ENCODE measurements at places on chromosomes 5 and 9.
A peak's percentile ranks its signal among the peaks of the same experiment; 100 is the strongest.

DNA sequence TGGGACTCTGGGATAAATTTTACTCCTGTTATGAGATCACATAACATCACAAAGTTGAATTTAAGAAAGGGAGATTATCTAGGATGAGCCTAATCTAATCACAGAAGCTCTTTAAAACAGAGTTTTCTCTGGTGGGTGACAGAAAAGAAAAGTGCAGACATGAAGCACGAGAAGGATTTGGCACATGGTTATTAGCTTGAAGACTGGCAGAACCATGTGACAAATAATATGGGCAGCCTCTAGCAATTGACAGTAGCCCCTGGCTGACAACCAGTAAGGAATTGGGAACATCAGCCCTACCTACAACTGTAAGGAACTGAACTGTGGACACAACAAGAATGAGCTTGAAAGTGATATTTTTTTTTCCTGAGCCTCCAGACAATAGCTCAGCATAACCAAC, 243.1 kb downstream of the HTR1A start:
- no peak for DNase-seq

DNA sequence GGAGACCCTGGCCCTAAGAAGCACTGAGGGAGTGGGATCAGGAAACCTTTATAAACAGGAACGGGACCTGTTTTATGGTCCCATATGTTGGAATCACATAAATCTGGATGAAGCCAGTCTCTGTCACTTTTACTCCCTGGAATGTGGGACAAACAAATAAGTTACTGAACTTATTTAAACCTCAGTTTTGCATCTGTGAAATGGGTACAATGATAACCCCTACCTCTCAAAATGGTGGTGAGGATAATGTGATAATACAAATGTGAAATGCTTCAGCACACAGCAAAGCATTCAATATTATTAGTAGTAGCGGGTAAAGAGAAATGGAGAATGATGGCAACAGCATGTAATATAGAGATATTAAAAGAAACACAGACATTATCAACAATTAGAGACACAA, 298.9 kb downstream of the ZSWIM6 start:
- no peak for DNase-seq

DNA sequence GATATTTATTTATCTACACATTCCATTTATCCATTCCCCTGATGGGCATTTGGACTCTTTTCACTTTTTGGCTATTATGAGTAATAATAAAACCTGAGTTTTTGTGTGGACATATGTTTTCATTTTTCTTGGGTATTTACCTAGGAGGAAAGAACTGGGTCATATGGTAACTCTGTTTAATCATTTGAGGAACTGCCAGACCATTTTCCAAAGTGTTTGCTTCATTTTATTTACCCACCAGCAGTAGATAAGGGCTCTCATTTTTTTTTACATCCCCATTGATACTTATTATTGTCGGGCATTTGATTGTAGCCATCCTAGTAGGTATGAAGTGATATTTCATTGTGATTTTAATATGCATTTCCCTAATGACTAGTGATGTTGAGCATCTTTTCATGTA, 7.7 kb upstream of the PTPDC1 start:
- DNase-seq: no peak

GRCh38 chr5:172370648-172371545, 83.4 kb downstream of the SH3PXD2B start:
- DNase-seq: peak; percentile 42

- DNase-seq: peak; percentile 83
These were observed 21.9 kb upstream of the VDAC1 start for GRCh38 chr5:134026521-134027287.

DNA sequence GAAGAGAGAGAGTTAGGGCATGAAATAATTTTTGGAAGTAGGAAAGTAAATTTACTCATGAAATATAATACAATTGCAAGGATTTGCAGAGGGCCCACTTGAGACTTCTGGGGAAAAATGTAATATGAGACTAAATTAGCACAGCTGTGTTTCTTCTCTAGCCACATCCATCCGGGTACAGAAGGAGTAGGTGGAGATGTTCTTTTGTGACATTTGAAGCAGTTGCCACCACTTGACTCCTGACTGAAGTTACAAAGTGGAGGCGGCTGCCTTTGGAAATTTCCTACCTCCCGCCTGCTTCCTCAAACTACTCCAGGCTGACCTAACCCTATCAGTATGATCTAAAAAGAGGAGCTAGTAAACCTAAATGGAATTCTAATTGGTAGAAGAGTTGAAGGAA, 58.1 kb upstream of the SHISAL2B start:
- no peak for DNase-seq

DNA sequence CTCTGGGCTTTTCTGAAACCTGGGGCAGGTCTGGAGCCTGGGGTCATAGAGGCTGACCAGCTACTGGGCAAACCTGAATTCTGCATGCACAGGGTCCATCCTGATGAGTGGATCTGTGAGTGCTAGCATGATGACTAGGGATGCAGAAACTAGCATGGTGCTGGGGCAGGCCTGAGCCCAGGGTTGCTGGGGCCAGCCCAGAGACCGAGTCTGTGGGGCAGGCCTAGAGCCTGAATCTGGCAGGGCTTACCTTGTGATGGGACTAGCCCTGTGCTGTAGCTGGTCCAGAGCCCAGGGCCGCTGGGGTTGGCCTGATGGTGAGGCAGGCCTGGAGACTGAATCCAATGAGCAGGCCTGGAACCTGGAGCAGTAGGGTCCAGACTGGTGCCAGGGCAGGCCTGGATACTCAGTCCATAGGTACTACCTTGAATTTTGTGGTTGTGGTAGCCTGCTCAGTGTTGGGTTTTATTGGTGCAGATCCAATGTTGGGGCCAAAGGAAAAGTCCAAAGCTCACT, 313.5 kb downstream of the TLR4 start:
- no peak for DNase-seq

GRCh38 chr9:105662184-105663104, at the start of gene TAL2:
Gene TAL2 (plus strand): TSS chr9:105662457. CDS start chr9:105662497, 40 bp downstream.
- no peak for DNase-seq

DNA sequence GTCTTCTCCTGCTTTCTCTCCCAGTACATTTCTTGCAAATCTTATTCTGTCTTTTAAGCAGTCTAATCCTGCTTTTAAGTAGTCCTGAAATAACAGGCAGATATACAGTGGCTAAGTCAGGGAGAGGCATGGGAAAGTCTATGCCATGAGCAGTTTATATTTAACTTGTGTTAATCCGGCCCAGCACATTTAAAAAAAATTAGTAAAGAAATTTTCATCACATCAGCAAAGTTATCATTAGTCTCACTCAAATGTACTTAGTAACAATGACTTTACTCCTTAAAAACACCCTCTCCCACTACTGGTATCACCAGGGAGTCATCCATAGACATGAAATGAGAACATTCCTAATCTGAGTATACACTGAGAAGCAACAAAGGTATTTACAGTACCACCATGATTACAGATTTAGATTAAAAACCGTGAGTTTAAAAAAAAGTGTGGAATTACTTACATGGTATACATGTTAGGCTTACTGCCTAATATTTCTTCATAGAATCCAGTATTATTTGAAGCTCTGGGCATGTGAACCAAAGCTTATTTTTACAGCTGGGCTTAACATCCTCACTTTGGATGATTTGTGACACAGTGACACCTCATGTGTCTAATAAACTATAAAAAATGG, 75.9 kb upstream of the DAB2 start:
- DNase-seq: no peak

DNA sequence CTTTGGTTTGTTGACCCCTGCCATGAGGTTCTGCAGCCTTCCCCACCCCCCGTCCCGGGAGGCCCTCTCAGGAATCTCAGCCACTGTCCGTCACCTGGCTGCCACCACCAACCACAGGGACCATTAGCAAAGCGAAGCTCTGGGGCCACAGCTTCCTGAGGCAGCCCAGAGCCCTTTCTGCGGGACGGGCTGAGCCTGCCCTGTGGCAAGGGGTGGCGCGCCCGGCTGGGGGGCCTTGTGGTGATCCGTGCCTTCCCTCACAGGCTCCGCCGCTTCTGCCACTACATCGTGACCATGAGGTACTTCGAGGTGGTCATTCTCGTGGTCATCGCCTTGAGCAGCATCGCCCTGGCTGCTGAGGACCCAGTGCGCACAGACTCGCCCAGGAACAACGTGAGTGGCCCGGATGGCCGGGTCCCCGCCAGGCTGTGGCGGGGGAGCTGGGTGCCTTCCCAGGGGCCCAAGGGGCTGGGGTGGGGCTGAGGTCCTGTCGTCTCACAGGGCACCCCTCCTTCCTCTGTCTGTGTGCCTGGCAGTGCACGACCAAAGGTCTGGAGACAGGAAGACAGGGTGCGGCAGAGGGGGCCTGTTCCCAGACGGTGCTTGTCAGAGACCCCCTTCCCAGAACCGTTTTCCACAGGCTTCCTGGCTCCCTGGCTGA, 169.2 kb downstream of the CACNA1B start:
- no peak for DNase-seq

DNA sequence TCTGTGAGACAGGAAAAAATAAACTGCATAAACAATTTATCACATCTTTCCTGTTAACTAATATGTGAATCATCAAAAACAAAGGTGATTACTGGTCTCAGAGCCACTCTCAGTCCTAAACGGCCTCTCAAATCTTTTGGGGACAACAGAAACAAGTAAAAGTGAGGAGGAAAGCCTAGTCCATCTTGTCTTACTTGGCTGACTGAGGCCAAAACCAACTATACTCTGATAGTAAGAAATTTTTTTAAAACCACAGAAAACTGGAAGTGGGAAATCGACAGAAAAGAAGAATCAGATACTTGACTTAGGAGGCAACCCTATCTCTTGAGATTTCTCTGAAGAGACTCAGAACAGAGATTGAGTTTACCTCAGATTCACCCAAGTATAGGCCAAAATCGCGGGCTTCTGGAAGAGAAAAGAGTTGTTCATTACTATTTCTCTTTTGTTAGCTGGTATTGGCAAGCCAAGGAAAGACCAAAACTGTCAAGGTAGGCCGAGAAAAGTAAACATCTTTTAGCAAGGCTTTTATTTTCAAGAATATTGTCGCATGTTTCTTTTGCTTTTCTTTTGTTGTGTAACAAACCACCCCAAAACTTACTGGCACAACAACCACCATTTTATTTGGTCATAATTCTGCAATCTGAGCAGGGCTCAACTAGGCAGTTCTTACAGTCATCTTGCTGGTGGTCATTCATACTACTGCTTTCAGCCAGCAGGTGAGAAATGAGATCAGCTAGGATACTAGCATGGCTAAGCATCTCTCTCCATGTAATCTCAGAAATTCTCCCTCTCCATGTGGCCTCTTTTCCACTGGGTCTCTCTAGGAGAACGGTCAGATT, 46.1 kb downstream of the RFX3 start:
- no peak for DNase-seq

DNA sequence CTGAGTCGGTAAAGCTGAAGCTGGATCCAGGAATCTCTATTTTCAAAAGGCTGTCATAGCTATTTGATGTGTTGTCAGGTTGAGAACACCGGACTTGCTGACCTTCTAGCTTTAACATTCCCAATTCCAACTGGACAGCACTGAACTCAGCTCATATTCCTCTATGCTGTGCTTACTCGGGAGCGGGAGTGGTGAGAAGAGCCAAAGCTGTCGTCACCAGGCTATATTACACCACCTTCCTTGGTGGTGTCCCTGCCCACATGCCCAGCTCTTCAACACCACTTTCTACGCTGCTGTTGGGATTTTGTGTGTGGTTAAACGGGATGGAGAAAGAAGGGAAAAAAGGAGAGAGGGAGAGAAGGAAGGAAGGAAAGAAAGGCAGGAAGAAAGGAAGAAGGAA, 653.6 kb downstream of the RAB3C start:
- no peak for DNase-seq

- no peak for DNase-seq
These were observed 58.5 kb downstream of the ATP10B start for GRCh38 chr5:160793530-160793899.

DNA sequence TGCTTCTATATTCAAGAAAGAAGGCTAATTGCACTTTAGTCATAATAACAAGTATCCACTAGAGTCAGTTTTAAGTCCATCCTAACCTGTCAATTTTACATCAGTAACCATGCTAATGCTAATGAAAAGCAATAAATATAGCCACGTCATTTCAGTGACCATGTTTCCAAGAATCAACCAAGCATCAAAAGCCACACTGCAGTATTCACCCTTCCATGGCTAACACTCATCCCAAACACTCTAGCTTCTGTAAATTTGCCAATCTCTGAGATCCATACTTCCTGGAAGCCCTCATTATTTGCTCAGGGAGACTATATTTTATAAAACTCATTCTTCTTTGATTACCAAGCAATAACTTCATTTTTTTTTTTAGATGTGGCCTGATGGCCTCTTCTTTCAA, 712.0 kb downstream of the CETN3 start:
- DNase-seq: no peak

DNA sequence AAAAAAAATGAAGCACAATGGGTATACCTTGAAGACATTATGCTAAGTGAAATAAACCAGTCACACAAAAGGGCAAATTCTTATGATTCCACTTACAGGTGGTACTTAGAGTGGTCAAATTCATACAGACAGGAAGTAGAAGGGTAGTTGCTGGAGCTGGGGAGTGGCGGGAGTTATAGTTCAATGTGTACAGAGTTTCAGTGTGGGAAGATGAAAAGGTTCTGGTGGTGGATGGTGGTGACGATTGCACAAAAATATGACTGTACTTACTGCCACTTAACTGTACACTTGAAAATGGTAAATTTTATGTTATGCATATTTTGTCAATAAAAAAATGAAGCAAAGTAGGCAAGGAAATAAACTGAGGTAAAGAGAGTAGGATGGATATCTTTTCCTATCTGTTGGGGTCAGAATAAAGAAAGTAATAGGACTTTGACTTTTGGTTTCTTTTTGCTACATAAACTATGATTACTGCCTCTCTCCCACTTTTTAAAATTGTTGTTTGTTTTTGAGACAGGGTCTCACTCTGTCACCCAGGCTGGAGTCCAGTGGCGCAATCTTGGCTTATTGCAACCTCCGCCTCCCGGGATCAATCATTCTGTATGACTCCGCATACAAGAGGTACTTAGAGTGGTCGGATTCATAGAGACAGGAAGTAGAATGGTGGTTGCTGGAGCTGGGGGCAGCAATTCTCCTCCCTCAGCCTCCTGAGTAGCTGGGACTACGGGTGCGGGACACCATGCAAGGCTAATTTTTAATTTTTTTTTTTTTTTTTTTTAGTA, 4.0 kb upstream of the PSAT1 start:
- DNase-seq: no peak

- DNase-seq: no peak
These were observed 223.0 kb downstream of the PJA2 start for GRCh38 chr5:109186759-109187158.

GRCh38 chr5:84088996-84089395, 295.7 kb downstream of the EDIL3 start:
- DNase-seq: peak; percentile 25

GRCh38 chr5:52693280-52693679, 94.4 kb upstream of the ITGA1 start:
- DNase-seq: peak; percentile 35

DNA sequence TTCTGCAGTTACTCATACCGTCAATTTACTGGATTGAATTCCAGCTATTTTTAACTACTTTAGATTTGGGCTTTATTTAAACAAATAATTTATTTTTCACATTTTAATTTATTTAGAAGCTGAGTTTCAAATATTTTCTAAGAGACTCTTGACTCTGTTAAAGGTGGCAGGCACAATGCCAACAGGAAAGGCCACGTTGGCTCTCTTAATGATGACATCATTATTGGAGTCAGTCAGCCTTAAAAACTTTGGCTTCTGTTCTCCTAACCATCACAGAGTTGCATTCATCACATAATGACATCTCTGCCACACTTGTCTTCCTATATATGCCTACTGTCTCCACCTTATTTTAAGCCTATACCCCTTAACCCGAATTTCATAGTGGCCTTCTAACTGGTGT, 172.3 kb upstream of the PLPPR1 start:
- DNase-seq: no peak

Data from hepatocyte (in vitro differentiated cells).